NCI-H226 (cell line): ENCODE measurements at places on chromosomes 16 and 17.

- no peak for DNase-seq
Measured at GRCh38 chr16:3074860-3075522, 9.6 kb downstream of the IL32 start.

GRCh38 chr17:8964801-8965393, 610 bp downstream of the PIK3R5 start:
- no peak for DNase-seq

DNA sequence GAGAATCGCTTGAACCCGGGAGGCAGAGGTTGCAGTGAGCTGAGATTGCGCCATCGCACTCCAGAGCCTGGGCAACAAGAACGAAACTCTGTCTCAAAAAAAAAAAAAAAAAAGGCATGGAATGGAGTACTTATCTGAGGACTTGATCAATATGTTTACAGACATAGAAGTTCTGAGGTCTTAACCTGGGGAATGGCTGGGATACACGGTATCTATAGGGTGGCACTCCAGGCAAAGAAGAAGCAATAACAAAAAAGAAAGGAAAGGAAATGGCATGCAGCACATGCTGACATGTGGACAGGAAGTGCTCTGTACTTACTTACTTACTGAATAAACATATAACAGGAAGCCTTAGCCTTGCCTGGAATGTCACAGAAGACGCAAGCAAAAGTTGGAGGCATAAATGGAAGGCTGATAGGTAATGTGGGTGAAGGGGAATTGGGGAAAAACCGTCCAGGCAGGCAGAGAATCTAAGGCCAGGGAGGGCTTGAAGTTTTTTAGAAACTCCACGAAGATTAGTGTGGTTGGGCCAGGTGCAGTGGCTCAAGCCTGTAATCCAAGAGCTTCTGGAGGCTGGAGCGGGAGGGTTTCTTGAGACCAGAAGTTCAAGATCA, 10.1 kb upstream of the SPOP start:
- no peak for DNase-seq

DNA sequence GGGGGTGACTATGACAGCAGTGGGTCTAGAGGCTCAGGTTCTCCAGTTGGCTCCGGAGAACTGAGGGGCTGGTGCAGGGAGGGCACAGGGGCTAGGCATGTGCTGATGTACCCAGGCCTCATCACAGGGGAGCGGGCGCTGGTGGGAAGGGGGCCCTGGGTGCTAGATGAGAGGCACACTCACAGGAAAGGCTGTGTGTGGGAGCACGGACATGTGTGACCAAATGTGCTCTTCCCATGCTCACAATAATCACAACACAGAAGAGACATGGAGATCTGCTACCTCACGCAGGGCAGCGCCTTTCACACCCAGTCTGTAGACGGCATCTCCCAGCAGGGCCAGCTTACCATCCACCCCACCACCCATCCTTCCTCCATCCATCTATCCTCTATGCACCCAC, 17.4 kb upstream of the RASD1 start:
- no peak for DNase-seq

DNA sequence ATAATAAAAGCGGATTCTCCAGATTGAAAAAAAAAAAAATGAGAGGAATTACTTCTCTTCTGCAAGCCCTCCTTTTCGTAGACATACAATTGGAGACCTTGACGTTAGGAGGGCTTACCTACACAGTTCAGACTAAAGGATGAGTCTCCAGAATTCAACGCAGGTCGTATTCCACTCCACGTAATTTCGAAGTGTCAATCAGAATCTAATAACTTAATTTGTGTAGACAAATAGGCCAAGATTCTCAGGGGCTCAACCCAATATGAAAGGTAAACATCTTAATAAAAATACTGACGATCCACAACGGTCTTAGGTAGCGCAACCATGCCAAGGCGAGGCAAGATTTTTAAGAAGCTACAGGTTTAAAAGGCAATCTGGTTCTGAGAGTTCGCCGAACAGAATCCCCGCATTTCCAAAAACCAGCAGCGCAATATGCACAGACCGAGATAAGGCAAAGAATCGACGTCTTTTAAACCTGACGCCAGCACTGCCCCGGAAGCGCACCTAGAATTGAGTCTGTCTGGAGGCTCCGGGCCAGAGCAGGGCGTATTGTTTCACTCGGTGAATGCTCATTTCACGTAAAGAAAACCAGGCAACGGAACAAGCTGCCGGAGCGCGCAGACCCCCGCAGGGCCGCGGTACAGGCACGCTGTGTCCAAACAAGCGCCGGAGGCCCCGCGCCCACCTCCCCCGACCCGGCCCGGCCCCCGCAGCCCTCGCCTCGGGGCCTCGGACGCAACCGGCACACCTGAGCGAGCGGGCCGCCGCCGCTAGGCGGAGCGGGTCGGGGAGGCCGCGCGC, 623 bp downstream of the MBTPS1 start:
- DNase-seq: peak; percentile 25

DNA sequence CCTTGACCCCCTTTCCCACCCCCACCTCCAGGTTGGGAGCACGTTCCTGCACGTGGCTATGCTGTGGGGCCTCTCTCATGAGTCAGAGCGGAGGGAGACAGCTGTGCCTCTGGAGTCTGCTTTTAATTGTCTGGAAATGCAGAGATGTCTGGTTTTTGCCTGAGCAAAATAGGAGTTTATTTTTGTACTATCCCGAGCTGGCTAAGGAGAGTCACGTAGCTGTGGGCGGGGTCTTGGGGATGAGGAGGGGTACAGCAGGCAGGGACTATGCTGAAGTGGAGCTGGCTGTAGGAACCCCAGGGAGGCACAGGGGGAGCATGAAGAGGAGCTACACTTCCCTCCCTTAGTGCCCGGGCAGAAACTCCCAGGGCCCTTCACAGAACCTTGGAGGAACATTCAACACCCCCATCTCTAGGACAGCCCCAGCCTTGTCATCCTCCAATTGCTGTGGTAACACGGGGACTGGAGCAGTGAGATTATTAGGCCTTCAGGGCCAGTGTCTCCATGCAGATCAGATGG, 44.7 kb upstream of the LGALS9 start:
- no peak for DNase-seq

- no peak for DNase-seq
Measured at GRCh38 chr16:4689091-4689671, 4.2 kb upstream of the NUDT16L1 start.

DNA sequence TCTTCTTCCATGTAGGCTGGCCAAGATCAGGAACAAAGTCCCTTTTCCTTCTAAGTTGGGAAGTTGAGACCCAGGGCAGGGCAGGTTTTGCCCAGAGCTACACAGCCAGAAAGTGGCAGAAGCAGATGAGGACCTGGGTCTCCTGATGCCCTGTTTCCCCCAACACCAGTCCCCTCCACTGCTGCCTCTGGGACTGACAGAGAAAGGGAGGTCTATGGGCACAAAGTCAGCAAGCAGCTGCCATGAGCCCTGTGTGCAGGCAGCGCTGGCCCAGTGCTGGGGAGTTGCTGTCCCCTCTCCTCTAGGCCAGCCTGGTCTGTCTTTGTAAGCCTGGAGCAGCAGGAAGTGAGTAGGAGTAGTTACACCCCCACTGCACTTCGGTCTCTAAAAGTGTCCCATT, 46.9 kb upstream of the NKD1 start:
- no peak for DNase-seq

- DNase-seq: no peak
Measured at GRCh38 chr17:50556803-50557202, 3.7 kb upstream of the CACNA1G start.

GRCh38 chr16:80986557-80986956, 20.1 kb downstream of the CMC2 start:
- DNase-seq: no peak

GRCh38 chr16:30778549-30779244, 8.3 kb downstream of the ZNF629 start:
- no peak for DNase-seq

- no peak for DNase-seq
Measured at GRCh38 chr16:56041556-56042140, 149.6 kb upstream of the GNAO1 start.

GRCh38 chr16:70381604-70382342, 35.1 kb downstream of the DDX19A start:
- DNase-seq: no peak

GRCh38 chr17:8670421-8670820, 39.9 kb upstream of the MYH10 start:
- no peak for DNase-seq

- peak; percentile 81 for DNase-seq
Measured at GRCh38 chr17:28282596-28282995, 36.4 kb upstream of the TMEM97 start.

- DNase-seq: no peak
Measured at GRCh38 chr17:14196377-14196997, 40.2 kb downstream of the CDRT15 start.

DNA sequence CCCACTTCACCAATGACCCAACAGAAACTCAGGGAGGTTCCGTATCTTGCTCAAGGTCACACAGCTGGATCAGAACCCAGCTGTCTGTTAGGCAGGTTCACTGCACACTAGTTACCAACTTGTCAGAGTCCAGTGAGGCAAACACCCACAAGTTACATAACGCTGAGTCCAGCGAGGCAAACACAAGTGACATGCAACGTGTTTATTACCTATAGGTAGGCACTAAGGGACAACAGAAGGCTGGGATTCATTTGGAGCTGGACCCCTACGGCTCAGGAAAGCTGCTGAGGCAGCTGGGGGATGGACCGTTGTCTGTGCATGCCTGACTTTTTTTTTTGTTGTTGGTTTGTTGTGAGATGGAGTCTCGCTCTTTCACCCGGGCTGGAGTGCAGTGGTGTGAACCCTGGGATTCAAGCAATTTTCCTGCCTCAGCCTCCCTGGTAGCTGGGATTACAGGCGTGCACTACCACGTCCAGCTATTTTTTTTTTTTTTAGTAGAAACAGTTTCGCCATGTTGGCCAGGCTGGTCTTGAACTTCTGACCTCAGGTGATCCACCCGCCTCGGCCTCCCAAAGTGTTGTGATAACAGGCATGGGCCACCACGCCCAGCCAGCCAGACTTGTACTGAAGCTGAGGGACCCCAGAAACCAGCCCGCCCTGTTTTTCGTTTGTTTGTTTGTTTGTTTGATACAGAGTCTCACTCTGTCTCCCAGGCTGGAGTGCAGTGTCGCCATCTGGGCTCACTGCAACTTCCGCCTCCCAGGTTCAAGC, 1.9 kb upstream of the RSAD1 start:
- DNase-seq: no peak

GRCh38 chr16:88387941-88388627, 5.3 kb downstream of the ZNF469 start:
- DNase-seq: no peak

- DNase-seq: no peak
Measured at GRCh38 chr17:5976251-5976650, 93.9 kb upstream of the WSCD1 start.

DNA sequence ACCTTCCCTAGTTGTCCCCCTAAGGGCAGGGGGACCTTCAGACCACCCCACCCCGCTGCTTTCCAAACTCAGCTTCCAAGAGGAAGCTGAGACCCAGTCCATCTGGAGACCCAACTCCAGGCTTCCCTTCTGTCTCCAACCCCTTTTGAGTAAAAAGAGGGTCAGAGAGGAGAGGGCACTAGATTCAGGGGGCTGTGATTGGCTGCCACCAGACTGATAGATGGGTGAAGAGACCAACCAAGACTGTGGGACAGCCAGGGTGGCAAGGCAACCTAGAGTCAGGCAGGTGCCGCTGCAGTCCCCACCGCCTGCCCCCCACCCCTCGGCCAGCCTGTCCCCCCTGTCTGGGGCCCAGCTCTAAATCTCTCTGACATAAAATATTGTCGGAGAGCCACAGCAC, 92.5 kb downstream of the SDK2 start:
- no peak for DNase-seq

- no peak for DNase-seq
Measured at GRCh38 chr17:31877341-31877740, 18.3 kb upstream of the COPRS start.

- no peak for DNase-seq
Measured at GRCh38 chr17:19497624-19498023, 36.0 kb upstream of the SLC47A1 start.

DNA sequence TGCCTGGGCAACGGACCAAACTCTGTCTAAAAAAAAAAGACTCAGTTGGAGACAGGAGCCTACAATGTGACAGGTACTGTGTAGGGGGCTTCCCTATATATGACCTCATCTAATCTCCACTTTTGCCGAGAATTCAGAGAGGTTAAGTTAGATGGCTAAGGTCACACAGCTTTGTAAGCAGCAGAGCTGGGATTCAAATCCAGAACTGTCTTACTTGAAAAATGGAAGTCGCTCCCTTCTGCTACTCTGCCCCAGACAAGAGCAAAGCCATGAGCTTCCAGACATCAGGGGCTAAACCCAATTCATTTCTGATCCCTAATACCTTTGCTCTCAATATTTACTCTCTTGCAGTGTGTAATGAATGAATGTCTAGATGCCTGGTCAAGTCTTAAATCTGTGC, 41.5 kb upstream of the ABCC12 start:
- DNase-seq: no peak

DNA sequence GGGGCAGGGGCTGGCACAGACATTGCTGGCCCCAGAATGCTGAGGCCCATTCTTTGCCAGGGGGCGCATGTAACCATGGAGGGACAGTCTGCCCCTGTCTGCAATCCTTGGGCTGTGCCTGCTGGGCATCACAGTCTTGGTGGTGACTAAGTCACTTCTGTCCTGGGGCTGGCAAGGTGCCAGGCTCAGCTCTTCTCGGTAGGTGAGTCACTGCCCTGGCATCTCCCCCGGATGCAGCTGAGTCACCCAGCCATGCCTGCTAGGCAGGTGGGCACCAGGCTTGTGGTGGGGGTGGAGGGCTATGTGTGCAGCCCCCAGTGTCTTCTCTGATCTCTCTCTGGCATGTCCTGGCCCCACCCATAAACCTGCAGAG, 5.6 kb downstream of the RARA start:
- DNase-seq: peak; percentile 87
